ENCODE measurements at places on chromosomes 1 and 21.

- DNase-seq: no peak
Observed at GRCh38 chr1:41534181-41535076, 49.9 kb upstream of the EDN2 start.

- DNase-seq: no peak
Observed at GRCh38 chr1:94468708-94469107, 50.5 kb downstream of the ABCD3 start.

- no peak for DNase-seq
Observed at GRCh38 chr1:192488058-192488457, 87.5 kb upstream of the RGS1 start.

DNA sequence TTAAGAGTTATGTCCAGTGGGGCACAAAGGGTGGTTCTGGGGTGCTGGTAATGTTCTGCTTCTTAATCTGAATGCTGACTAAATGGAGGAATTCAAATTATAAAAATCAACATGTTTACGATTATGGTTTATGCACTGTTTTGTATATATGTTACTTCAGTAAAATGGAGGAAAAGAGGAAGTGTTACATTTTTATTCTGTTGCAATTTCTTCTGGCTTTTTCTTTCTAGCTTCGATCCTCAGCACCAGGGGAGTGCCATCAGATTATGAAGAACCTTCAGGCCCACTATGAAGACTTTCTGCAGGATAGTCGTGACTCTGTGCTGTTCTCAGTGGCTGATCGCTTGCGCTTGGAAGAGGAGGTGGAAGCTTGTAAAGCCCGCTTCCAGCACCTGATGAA, 105.5 kb downstream of the MACF1 start:
- no peak for DNase-seq

- DNase-seq: no peak
Observed at GRCh38 chr1:20386323-20387081, 95.8 kb downstream of the VWA5B1 start.

- no peak for DNase-seq
Observed at GRCh38 chr1:162972773-162973172, 96.4 kb upstream of the RGS4 start.

DNA sequence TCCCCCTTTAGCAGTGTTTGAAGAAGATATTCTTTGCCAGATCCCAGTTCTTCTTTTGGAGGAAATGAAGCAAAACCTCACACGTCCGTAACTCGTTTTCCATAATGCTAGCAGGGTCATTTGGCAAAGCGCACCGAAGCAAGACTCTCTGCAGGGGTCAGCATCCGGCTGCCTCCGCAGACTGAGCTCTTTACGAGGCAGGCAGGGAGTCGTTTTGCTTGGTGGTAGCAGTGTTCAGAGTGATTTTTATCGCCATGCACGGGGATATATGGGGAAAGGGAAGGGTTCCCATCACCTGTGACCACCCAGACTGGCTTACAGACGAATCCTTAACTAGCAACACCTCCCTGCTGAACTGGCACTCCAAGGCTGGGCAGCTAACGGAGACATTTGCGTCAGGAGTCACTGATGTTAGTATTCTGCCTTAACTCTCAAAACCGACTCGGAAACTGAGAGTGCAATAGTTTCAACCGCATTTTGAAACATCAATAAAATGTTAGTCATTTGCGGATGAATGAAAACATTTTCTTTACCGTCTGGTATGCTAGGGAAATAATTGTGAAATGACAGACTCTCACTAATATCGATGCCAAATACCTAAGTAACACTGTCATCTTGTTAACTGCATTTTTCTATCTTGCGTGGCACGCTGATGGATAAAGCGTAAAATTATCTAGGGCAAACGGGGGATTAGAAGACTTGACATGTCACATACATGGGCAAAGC, 2.2 kb upstream of the NEGR1 start:
- no peak for DNase-seq

GRCh38 chr1:71222668-71223067, 141.8 kb upstream of the ZRANB2 start:
- DNase-seq: no peak

- DNase-seq: no peak
Observed at GRCh38 chr1:185846672-185847444, 112.7 kb downstream of the HMCN1 start.
